ENCODE measurements at places on chromosomes 7 and 10. TPM values are rescaled to one million over a fixed set of nuclear protein-coding genes. Genes with fewer than 3 reads are reported as not detected.

DNA sequence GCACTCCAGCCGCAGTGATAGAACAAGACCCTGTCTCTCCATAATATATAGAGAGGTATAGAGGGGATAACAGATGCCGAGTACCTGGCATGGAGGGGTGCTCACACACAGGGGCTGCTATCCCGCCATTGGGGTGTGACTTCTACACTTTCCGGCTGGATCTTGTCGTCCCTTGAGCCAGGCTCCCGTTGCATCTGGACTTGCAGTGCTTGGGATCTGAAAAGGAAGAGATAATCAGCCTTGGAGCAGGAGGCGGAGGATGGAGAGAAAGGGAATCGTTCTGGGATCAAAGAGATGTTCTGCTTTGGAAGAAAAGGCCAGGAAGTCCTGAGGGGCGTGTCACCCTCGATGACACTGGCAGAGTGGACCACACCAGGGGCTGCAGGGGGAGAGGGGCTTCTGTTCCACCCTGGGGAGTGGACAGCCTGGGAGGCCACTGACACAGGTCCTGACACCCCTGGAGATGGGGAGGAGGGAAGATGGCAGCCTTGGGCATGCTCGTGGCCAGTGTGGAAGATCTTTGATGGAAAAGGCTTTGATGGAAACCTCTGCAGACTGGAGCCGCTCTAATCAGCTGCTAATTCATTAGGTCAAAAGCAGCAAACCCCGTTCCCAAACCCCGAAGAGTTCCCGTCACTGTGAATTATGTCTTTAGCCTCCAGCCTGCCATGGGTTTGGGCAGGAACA, 85.1 kb downstream of the CARD11 start:
- no peak for DNase-seq
- H3K4me3 ChIP-seq = no peak overlapping the region
- no peaks in the 10 kb centered on the region for H3K27me3 ChIP-seq
- no peaks in the 10 kb centered on the region for H3K36me3 ChIP-seq
- no peaks in the 10 kb centered on the region for H3K4me1 ChIP-seq

- peak overlapping the region; percentile 97 for H3K27ac ChIP-seq
- H3K36me3 ChIP-seq = no peaks in the 10 kb centered on the region
- H3K27me3 ChIP-seq = no peaks in the 10 kb centered on the region
- H3K4me3 ChIP-seq = peak overlapping the region; percentile 61
- DNase-seq = peak; percentile 78
These were observed 905 bp downstream of the C1GALT1 start for GRCh38 chr7:7183061-7183837.

DNA sequence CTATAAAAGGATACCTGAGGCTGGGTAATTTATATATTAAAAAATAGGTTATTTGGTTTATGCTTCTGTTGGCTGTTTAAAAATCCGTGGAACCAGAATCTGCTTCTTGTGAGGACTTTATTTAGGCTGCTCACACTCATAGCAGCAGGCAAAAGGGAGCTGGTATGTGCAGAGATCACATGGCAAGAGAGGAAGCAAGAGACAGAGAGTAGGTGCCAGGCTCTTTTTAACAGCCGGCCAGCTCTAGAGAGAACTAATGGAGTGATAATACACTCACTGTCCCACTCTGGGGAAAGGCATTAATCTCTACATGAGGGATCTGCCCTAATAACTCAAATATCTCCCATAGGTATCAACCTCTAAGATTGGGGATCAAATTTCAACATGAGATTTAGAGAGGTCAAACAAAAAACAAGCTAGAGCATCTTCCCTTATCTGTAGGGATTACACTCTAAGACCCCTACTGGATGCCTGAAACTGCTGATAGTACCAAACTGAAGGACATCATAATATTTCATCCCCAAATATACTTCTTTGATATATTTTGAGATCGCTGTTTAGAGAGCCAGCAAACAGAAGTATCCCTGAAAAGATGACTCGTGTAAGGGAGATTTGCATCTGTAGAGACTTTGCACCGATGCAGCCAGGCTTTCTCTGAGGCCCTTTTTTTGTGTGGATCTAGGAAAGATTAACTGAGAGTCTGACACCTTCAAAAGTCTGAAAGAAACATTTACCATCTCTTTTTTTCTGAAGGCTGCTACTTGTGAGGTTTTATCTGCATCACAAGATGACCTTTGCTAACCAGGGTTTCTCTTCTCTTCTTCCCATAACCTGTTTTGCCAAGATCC, 717.0 kb upstream of the MBL2 start:
- H3K27ac ChIP-seq = no peak overlapping the region
- no peaks in the 10 kb centered on the region for H3K4me1 ChIP-seq
- no peaks in the 10 kb centered on the region for H3K27me3 ChIP-seq
- H3K4me3 ChIP-seq = no peak overlapping the region
- no peak for DNase-seq

DNA sequence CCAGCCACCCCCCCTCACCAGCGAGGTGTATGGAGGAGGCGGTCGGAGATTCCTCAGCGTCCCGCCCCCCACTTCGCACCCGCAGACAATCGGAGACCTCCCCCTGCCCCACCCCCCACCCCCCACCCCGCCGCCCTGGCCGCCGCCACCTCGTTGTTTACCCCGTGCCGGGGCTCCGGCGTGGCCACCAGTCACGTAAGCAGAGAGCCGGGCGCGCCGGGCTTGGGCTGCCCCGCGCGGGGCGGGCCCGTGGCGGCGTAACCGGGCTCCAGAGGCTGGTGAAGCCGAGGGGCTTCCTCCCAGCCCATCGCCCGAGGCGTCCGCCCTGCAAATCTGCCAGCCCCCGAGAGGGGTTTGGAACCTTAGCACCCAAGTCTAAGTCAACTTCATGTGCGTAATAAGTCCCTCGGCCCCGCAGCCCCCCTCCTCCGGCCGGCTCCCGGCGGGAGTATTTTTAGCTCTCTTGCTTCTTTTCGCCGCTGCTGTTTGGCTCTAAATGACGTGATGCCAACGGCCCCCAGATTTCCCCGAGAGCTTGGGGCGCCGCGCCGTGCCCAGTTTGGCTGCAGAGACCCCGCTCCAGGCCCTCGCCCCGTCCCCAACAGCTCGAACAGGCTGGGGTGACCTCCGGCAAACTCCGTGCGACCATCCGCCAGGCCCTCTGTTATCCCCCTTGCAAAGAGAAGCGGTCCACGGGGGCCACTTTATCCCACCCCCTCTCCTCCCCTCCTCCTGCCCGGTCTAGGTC, 2.7 kb downstream of the MXI1 start:
- H3K4me1 ChIP-seq = peaks cover 31% of the 10 kb centered on the region
- peak overlapping the region; percentile 90 for H3K27ac ChIP-seq
- no peaks in the 10 kb centered on the region for H3K27me3 ChIP-seq
- peak; percentile 64 for DNase-seq

DNA sequence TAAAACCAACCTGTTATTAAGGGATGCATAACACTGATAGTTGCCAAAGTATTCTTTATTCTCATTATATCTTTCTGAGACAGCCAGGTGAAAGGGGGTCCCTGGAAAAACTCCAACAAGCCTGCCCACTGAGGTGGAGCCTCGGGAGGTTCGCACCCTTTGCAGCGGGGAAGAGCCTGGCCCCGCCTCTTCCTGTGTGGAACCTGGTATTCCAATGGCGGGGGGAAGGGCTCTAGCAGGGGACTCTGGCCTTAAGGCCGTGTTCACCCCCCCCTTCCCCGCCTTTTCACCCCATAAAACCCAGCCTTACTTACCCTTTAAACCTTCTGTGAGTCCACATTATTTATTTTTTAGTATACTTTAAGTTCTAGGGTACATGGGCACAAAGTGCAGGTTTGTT, 62.4 kb upstream of the PDK4 start:
- H3K27ac ChIP-seq = peak overlapping the region; percentile 77
- DNase-seq = peak; percentile 56
- no peaks in the 10 kb centered on the region for H3K4me1 ChIP-seq

DNA sequence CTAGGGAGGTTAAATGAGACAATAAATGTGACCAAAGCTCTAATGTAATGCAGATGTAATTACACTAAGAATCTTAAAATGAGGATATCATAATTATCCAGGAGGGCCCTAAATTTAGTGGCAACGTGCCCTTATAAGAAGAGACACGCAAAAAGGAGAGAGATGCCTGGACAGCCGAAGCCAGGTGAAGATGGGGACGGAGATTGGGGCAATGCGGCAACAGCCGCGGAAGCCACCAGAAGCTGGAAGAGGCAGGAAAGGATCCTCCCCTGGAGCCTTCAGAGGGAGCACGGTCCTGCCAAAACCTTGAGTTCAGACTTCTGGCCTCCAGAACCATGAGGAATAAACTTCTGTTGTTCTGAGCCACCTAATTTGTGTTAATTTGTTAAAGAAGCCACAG, 25.3 kb upstream of the C10orf71 start:
- no peak for DNase-seq
- H3K36me3 ChIP-seq = no peaks in the 10 kb centered on the region
- H3K4me1 ChIP-seq = peaks cover 4% of the 10 kb centered on the region
- H3K4me3 ChIP-seq = no peak overlapping the region
- no peaks in the 10 kb centered on the region for H3K27me3 ChIP-seq

- no peaks in the 10 kb centered on the region for H3K27me3 ChIP-seq
- no peak overlapping the region for H3K4me3 ChIP-seq
- no peaks in the 10 kb centered on the region for H3K4me1 ChIP-seq
- H3K27ac ChIP-seq = no peak overlapping the region
- no peak for DNase-seq
These were observed 682.8 kb downstream of the SORCS1 start for GRCh38 chr10:106481598-106482275.

GRCh38 chr10:131635564-131636015, 265.2 kb upstream of the PPP2R2D start:
- no peak overlapping the region for H3K4me3 ChIP-seq
- H3K27me3 ChIP-seq = no peaks in the 10 kb centered on the region
- no peak overlapping the region for H3K27ac ChIP-seq
- H3K36me3 ChIP-seq = no peaks in the 10 kb centered on the region
- no peak for DNase-seq

- peaks cover 6% of the 10 kb centered on the region for H3K36me3 ChIP-seq
- no peak for DNase-seq
- H3K4me3 ChIP-seq = no peak overlapping the region
- no peaks in the 10 kb centered on the region for H3K27me3 ChIP-seq
These were observed 34.9 kb downstream of the IL15RA start for GRCh38 chr10:5942474-5942873.

GRCh38 chr7:85095806-85096205, 91.0 kb downstream of the SEMA3D start:
- H3K36me3 ChIP-seq = no peaks in the 10 kb centered on the region
- no peaks in the 10 kb centered on the region for H3K4me1 ChIP-seq
- no peak overlapping the region for H3K27ac ChIP-seq

- H3K27ac ChIP-seq = no peak overlapping the region
- H3K4me3 ChIP-seq = no peak overlapping the region
- no peak for DNase-seq
- no peaks in the 10 kb centered on the region for H3K27me3 ChIP-seq
- H3K36me3 ChIP-seq = no peaks in the 10 kb centered on the region
These were observed 143.4 kb downstream of the VPS50 start for GRCh38 chr7:93375603-93376002.

GRCh38 chr7:113521468-113521867, 397.3 kb downstream of the PPP1R3A start:
- H3K4me1 ChIP-seq = no peaks in the 10 kb centered on the region
- no peaks in the 10 kb centered on the region for H3K27me3 ChIP-seq
- no peak overlapping the region for H3K4me3 ChIP-seq
- H3K27ac ChIP-seq = no peak overlapping the region

GRCh38 chr10:46075869-46076268, 29.8 kb upstream of the MSMB start:
- no peak overlapping the region for H3K27ac ChIP-seq
- H3K27me3 ChIP-seq = no peaks in the 10 kb centered on the region
- no peak overlapping the region for H3K4me3 ChIP-seq
- H3K36me3 ChIP-seq = no peaks in the 10 kb centered on the region

- H3K36me3 ChIP-seq = no peaks in the 10 kb centered on the region
- no peaks in the 10 kb centered on the region for H3K27me3 ChIP-seq
- no peak overlapping the region for H3K27ac ChIP-seq
These were observed 158.1 kb upstream of the CHST15 start for GRCh38 chr10:124251317-124252065.

GRCh38 chr7:1884583-1885350, 214.7 kb downstream of the ELFN1 start:
- no peak overlapping the region for H3K27ac ChIP-seq
- no peaks in the 10 kb centered on the region for H3K27me3 ChIP-seq
- H3K4me3 ChIP-seq = no peak overlapping the region
- no peaks in the 10 kb centered on the region for H3K36me3 ChIP-seq
- no peaks in the 10 kb centered on the region for H3K4me1 ChIP-seq

DNA sequence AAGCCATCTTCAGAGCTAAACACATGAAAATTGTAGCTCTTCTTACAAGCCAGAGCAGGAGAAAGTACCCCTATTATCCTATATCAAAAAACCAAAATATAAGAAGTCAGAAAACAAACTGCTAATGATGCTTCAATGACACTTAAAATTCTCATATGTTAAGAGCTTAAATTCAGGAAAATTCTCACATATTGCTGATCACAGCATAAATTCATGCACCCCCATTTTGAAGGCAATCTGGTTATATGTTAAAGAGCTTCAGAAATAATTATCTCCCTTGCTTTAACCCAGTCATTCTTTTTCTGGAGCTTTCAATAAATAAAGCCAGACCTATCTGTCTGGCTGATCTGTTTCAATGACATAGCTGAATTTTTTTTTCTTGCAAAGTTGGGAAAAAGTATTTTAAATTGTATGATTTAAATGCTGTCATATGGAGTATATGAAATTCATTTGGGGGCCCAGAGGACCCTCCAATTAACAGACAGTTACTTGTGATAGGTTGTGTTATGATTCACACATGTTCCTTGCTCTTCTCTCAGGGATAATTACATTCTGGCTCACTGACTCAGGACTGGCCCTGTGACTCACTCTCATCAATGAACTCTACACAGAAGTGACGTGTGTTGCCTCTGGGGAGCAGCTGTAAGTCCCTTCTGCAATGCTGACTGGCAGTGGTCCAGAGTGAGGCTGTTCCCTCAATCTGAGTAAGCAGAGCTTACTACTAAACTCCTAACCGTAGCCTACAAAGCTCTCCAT, 85.2 kb downstream of the HGF start:
- H3K36me3 ChIP-seq = no peaks in the 10 kb centered on the region
- H3K4me3 ChIP-seq = no peak overlapping the region
- DNase-seq = peak; percentile 79
- H3K4me1 ChIP-seq = no peaks in the 10 kb centered on the region
- H3K27me3 ChIP-seq = no peaks in the 10 kb centered on the region

DNA sequence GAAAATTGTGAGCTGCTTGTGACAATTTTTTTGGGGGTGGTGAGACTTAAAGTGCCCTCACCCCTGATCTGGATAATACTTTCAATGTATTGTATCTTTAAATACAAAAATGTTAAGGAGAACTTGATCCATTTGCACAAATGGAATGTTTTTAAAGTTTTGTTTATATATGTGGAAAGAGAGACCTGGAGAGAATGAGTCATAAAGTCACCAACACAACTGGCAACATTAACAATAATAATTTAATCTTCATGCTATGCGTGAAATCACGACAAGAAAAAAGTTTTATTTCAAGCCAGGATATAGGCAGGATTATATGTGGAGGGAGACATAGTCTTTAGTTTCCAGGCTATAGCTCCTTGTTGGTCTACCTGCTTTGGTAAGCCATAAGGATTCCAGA, 537.5 kb downstream of the GPAM start:
- H3K4me3 ChIP-seq = no peak overlapping the region
- no peaks in the 10 kb centered on the region for H3K36me3 ChIP-seq
- no peak for DNase-seq
- H3K4me1 ChIP-seq = no peaks in the 10 kb centered on the region

Gene CYP26C1
- not detected for total RNA-seq

Gene MRC1
- total RNA-seq = 22.1 TPM

Gene UBE2D4
- total RNA-seq = 55.7 TPM

Gene PON1
- total RNA-seq = not detected

Gene CLDN3
- total RNA-seq = 1,369 TPM

Measured in transverse colon (tissue), 4 donors.